Stimulated activated CD4-positive, alpha-beta T cell treated with anti-CD3 and anti-CD28 coated beads, TNF-alpha, amount 100 ng/mL, for 24 hours (primary cell): ENCODE measurements at places on chromosomes 6 and 20.
A peak's percentile ranks its signal among the peaks of the same experiment; 100 is the strongest.

- DNase-seq = no peak
Observed at GRCh38 chr6:1416820-1417219, 27.4 kb downstream of the FOXF2 start.

DNA sequence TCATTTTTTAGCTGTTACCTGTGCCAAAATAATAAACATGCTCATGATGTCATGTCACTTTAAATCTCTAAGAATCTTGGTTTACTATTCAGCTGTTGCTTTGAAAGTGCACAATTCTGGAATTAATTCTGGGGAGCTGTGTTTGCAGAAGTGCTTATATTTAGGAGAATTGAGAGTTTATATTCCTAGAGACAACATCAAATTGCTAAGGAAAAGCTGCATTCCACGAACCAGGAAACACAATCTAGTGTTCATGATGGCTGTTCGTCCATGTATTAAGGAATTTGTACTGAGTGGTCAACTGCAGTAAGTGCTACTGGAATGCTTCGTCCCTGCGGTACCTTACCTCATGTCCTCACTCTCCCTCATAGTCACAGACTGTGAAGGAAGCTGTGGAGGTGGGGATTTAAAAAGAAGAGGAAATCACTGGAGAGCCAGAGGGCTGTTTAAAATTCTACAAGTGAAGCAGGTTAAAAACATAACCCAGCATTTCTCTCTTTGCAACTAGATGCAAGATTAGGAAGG is 161.0 kb downstream of the TRMT11 start:
- DNase-seq = no peak

DNA sequence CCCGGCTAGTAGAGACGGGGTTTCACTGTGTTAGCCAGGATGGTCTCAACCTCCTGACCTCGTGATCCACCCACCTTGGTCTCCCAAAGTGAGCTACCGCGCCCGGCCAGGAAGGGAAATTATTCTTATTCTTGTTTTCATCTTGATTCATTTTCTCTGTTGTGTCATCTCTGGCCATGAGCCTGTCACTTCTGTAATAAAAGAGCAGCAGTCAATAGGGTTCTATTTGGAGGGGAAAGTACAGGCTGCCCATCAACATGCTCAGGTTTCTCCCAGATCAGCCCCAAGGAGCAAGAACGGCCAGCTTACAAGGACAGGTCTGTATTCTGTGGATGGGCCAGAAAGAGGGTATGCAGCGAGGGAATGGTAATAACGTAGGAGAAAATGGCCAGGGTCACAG is 345.0 kb downstream of the PREX1 start:
- DNase-seq = no peak

- no peak for DNase-seq
Observed at GRCh38 chr6:101777646-101778045, 384.1 kb downstream of the GRIK2 start.

DNA sequence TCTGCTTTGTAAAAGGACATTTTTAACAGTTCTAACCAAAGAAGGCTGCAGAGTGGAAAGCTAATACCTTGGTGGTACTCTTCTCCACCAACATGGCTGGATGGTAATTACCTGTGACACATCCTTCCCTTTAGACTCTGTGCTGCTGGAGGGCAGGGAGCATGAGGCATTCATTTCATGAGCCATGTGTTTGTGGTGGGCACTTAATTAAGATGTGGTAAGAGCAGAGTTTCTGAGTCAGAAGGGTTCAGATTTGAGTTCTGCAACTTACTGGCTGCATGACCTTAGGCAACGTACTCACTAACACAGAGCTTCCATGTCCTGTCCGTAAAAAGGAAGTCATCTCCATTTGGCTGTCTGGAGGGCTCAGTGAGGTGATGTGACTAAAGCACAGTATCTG is 9.1 kb upstream of the ZNF133 start:
- no peak for DNase-seq

- DNase-seq = no peak
Observed at GRCh38 chr6:122028933-122029522, 370.4 kb upstream of the HSF2 start.

- peak; percentile 56 for DNase-seq
Observed at GRCh38 chr20:62642666-62643520, 590 bp downstream of the SLCO4A1 start.
